ENCODE measurements at places on chromosomes 11 and 22.

- DNase-seq, result no peak
Observed at GRCh38 chr11:76249195-76249741, 43.0 kb upstream of the WNT11 start.

- no peak for DNase-seq
Observed at GRCh38 chr11:132123854-132124835, 753.7 kb downstream of the NTM start.

DNA sequence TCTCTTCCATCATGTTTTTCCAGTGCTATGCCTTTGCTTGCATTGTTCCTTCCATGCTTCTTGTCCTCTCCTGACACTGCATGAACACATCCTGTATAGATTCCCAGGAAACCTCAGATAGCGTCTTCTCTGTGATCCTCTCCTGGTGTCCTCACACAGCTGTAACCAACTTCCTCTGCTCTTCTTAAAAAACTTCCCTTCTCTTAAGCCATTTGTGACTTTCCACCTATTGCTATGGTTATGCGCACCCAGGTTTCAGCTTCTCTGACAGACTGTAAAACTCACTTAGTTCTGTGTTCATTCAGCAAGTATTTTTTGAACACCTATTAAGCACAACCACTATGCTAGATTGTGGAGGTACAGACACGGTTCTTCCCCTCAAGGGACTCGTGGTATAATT lies 5.1 kb upstream of the APLP2 start:
- DNase-seq, result no peak

DNA sequence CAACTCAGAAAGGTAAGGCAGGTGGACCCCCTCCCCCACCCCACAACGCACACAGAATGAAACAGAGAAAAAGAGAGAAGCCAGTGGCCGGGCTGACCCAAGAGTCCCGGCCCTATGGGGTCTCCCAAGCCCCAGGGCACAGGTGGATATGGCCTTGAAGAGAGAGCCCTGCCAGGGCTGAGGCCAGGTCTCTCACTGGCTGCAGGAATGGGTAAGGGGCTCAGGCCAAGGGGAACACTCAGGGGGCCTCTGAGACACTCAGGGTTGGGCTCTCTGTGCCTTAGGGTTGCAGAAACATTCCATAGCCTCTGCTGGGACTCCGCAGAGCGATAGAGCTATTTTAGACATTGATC lies 98.0 kb downstream of the PDE2A start:
- no peak for DNase-seq
